ENCODE measurements at places on chromosomes 1 and 21.

GRCh38 chr1:207069858-207070506 lies 16.9 kb downstream of the PFKFB2 start:
- DNase-seq, result no peak

GRCh38 chr21:38968887-38969543 lies 163.3 kb downstream of the ETS2 start:
- no peak for DNase-seq

DNA sequence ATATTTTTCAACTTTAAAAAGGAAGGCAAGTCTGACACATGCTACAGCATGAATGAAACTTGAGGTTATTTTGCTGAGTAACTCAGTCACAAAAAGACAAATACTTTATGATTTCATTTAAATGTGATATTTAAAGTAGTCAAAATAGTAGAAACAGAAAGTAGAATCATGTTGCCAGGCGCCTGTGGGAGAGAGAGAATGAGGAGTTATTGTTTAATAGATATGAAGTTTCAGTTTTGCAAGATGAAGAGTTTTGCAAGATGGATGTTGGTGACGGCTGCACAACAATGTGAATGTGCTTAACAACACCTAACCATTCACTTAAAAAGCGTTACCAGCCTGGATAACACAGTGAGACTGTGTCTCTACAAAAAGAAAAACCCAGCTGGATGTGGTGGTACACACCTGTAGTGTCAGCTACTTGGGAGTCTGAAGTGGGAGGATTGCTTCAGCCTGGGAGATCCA lies 20.7 kb upstream of the ATP1A1 start:
- DNase-seq, result no peak

- DNase-seq, result peak; percentile 1
These were observed 55.3 kb downstream of the C8B start for GRCh38 chr1:56910441-56910985.

DNA sequence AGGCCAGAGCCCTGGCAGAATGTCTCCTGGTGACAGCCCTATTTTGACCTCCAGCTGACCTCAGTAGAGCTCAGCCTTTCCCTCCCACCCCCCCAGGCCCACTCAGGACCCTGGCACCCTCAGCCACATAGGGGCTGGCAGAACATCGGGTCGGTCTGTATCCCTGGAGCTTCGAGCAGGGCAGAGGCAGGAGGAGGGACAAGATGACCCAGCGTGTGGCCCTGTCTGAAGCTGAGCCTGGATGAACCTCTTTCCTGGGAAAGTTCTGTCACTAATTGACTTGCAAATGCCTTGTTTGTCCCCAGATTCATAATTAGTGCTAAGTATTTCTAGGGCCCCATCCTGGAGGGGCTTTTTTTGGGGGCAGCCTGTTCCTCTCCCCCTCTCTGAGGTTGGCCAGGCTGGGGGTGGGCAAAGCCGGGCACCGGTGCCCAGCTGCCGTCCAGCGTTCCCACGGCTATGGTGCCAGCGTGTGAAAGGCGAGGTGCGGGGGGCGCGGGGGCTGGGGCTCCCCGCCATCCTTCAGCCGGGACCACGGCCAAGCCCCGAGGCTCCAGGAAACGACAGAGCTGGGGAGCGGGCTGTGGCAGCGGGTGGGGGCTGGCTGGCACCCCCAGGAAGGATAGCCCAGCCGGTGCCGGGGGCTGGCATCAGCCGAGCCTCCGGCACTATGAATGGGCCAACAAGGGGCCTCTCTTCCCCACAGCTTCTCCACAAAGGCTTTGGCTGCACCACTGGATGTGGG lies 31.4 kb downstream of the RHBG start:
- no peak for DNase-seq

DNA sequence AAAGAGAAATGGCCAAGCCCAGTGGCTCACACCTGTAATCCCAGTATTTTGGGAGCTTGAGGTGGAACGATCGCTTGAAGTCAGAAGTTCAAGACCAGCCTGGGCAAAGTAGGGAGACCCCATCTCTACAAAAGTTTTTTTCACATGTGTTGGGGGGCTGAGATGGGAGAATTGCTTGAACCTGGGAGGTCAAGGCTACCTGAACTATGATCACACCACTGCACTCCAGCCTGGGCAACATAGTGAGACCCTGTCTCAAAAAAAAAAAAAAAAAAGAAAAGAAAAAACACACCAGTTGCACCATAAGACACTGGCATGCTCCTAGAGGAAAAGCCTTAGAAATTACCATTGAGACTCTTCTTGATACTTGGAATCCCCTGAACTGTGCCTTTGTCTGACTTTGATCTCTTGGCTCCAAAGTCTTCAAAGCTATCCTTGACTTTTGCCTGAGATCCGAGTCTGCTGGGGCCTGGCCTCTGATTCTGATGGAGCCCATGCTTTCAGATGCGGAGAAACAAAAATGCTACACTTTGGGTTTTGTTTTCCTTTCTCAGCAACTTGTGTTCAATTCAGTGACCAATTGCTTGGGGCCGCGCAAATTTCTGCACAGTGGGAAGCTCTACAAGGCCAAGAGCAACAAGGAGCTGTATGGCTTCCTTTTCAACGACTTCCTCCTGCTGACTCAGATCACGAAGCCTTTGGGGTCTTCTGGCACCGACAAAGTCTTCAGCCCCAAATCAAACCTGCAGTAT lies 33.7 kb downstream of the ATP5PO start:
- no peak for DNase-seq

- no peak for DNase-seq
These were observed 27.1 kb upstream of the AJAP1 start for GRCh38 chr1:4627353-4627752.

- DNase-seq, result no peak
These were observed 46.9 kb downstream of the PTP4A2 start for GRCh38 chr1:31891280-31891679.

DNA sequence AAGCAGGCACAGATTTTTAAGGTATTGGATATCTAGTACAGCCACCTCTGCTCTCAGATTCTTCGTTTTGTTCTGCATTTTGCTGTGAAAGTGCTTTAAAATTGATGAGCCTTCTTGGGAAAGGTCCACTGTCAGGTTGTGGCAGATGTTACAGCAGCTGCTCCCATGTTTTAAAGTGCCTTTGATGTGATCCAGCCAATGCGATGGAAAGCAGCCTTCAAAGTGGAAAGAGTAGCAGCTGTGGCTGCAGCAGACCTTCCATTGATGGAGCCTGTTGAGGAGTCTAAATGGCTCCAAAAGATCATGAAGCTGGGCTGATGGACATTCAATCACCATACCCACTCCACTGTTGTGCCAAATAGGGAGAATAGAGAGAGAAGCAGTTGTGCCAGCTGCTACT lies 816.9 kb downstream of the PLA2G4A start:
- no peak for DNase-seq

DNA sequence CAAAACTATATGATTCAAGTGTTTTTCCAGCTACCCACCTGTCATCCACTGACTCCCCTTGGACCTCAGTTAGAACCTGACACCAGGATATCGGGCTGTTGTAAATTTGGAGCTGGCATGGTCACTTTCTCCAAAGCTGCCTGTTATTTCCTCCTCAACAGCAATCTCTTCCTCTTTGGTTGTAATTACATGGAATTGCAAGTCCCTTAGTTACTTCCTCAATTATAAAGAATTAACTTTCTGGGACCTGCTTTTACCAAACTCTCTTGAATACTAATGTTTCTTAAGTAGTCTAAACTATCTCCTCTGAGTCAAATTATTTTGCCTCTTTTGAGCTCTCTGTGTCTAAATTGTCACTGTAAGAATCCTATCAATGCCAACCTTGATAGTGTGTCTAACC lies 150.3 kb upstream of the SGIP1 start:
- no peak for DNase-seq

DNA sequence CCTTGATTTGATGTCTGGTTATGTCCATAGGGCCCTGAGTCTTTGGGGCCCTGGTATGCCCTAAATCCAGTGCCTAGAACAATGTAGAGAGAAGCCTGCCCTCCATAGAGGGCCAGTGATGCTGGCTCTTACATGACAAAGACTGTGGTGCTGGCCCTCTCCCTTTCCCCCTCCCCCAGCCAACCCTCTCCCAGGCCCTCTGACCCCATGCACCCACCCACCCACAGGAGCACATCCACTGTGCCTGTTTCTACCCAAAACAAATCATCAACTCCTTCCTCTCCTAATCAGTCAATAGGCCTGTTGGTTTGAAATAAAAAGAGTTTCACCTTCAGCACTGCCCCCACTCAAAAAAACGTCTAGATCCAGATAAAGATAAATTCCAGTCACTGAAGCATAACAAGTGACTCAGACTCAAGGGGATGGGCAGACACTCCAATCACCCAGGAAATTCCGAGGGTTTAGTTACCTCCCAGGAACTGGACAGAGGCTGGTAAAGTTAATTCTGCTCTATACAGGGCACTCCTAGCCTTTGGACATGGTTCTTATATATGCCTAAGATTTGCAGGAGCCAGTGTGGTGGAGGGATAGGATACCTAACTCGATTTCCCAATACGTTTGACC lies 144.8 kb upstream of the VANGL1 start:
- DNase-seq, result peak; percentile 79

- peak; percentile 63 for DNase-seq
These were observed 312 bp downstream of the ARNT start for GRCh38 chr1:150876119-150876454.

- DNase-seq, result no peak
These were observed 1162.4 kb downstream of the BRINP3 start for GRCh38 chr1:189315035-189315901.

GRCh38 chr21:18940791-18941190 lies 537.2 kb upstream of the TMPRSS15 start:
- DNase-seq, result no peak

- DNase-seq, result no peak
These were observed 87.7 kb downstream of the LACTBL1 start for GRCh38 chr1:22884806-22885530.

DNA sequence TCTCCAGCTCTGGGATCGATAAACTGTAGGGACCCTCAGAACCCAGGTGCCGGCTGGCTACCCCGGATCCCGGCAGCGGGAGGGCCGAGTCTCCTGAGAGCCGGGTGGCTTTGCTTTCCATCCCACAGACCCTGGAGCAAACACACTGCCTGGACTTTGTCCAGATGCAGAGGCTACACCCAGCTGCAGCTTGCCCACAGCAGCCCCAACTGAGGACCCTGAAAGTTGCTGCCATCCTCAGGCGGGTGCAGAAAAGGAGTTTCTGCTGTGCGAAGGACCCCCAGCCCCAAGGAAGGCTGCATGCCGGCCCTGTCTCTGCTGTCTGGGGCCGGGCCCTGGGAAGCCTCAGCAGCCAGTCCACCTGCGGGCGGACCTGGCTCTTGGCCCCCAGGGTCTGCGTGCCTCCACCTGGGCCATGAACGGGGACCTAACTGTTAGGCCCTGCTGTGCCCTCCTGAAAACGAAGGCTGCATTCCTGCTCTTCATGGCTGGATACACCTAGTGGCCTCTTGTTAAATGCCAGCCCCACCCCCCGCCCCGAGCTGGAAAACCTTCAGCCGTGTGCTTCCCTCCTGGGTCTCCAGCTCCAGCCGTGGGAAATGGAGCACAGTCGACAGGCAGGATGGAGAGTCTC lies 97.5 kb upstream of the ARHGEF16 start:
- DNase-seq, result no peak

DNA sequence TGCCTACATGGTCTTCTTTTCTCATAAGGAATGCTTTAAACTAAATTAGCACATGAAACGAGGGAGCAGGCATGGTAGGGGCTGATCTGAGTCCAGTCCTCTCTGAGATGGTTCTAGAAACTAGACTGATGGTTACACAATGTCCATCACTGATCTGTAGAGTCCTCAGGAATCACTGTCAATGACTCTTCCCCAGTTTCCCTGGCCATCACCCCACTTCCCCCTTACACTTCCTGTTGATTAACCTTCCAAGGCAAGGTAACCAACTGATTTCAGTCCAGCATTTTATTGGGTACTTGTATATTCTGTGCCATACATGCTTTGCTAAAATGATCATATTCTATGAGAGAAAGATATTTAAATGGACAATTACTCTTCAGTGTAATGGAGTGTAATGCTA lies 100.6 kb upstream of the ARTN start:
- no peak for DNase-seq

GRCh38 chr1:38994196-38994595 lies 3.1 kb downstream of the AKIRIN1 start:
- DNase-seq, result peak; percentile 49

DNA sequence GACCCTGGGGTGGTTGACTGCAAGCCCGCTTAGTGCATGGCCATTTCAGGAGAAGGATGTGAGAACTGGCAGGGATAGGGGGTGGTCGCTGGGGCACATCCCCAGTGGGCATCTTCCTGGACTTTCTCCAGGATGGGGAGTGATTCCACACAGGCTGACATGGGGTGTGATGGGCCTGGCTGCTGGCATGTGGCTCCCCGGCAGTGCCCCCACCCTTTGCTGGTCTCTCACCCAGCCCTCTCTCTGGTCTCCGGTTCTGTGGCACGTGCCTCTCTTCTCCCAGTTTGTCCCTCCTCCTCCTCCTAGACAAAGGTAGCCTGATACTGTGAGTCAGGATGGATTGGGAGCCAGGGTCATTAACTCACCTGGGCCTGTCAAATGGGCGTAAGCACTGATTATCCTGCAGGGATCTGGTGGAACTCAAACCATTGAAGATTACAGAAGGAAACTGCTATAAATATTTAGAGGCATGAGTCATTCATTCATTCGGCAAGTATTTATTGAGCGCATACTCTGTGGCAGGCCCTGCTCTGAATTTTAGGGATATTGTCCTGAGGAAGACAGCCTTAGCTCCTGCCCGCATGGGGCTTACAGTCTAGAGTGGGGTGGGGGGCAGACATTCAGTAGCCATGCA lies 23.6 kb upstream of the EPS8L3 start:
- peak; percentile 43 for DNase-seq

GRCh38 chr1:1630965-1631781 lies 800 bp upstream of the MMP23B start:
- no peak for DNase-seq

GRCh38 chr1:214553142-214553710 lies 1.8 kb upstream of the PTPN14 start:
- DNase-seq, result peak; percentile 18

DNA sequence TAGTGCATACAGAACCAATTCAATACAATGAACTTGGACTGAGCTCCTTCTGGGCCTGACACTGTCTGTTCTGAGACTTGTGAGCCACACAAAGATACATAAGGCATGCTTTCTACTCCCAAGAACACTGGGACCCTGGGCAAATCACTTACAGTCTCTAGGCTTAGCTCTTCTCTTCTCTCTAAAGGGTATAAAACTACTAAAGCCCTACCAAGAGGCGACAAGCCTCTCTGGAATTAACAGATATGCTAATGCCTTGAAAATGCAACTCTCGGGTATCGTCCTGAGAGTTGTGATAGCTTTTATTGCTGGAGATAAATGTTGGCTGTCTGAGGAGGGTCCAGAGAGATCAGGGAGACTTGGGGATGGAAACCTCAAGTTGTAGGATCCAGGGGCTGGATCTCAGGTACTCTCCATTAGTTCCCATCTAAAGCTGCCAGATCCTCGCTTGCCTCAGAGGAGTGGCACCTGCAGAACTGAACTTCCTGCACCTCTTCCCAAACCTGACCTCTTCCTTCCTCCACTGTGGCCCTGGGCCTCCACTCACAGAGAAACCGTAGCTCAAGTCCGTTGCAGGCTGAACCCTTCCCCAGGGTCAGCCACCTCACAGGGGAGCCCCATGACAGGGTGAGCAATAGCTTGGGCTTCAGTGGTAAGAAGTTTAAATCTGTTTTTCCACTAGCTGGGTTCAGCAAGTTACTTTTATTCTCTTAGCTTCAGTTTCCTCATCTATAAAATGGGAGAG lies 11.5 kb upstream of the CFAP45 start:
- DNase-seq, result no peak

Data from trophoblast cell (in vitro differentiated cells and primary cell).